ENCODE measurements at places on chromosomes 7 and 10. TPM values are rescaled to one million over a fixed set of nuclear protein-coding genes. Genes with fewer than 3 reads are reported as not detected.

- H3K4me1 ChIP-seq, result peaks cover 26% of the 10 kb centered on the region
- peak overlapping the region; percentile 53 for H3K27ac ChIP-seq
- no peak overlapping the region for H3K4me3 ChIP-seq
- no peaks in the 10 kb centered on the region for H3K36me3 ChIP-seq
- no peaks in the 10 kb centered on the region for H3K27me3 ChIP-seq
Measured at GRCh38 chr10:83677795-83678194, 461.5 kb upstream of the GHITM start.

GRCh38 chr10:57960406-57960805 lies 307.3 kb downstream of the IPMK start:
- H3K4me3 ChIP-seq, result no peak overlapping the region
- no peak for DNase-seq
- no peaks in the 10 kb centered on the region for H3K27me3 ChIP-seq
- H3K4me1 ChIP-seq, result no peaks in the 10 kb centered on the region
- H3K36me3 ChIP-seq, result no peaks in the 10 kb centered on the region
- H3K27ac ChIP-seq, result no peak overlapping the region

DNA sequence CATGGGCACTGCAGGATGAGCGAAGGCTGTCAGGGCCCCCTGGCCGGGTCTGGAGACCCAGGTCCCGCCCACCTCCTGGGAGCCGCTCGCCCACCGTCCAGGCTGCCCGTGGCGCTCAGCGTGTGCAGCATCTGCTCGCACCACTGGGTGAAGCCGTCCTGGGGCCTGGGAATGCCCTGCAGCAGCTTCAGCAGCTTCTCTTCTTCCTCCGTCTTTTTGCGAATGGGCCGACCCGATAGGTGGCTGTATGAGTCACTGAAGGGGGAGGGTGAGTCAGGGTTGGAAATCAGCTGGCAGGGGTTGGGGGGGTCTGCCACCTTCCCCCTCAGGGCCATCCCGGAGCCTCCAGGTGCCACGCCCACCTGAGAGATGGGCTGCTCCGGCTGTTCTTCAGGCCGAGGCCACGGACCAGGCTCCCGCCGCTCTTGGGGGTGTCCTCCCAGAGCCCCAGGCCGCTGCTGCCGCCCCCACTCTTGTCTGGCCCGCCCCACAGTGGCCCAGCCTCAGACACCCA lies 8.7 kb downstream of the GNB2 start:
- H3K27me3 ChIP-seq, result no peaks in the 10 kb centered on the region
- DNase-seq, result no peak
- peaks cover 19% of the 10 kb centered on the region for H3K36me3 ChIP-seq
- H3K4me1 ChIP-seq, result peaks cover 14% of the 10 kb centered on the region
- H3K4me3 ChIP-seq, result no peak overlapping the region

The SFXN4 gene
- 37.2 TPM for total RNA-seq

The TMEM196 gene
- not detected for total RNA-seq
